Aorta (tissue), 5 donors: ENCODE measurements at places on chromosomes 6 and 20. TPM values are rescaled to one million over a fixed set of nuclear protein-coding genes. Genes with fewer than 3 reads are reported as not detected.

The ELOVL5 gene
- polyA plus RNA-seq = 22.8 TPM

The ADGB gene
- not detected for polyA plus RNA-seq

The CST4 gene
- not detected for polyA plus RNA-seq

The CRISP3 gene
- 0.05 TPM for polyA plus RNA-seq

The C20orf141 gene
- not detected for polyA plus RNA-seq

The ARFGEF3 gene
- 0.10 TPM for polyA plus RNA-seq

The SAPCD1 gene
- 3.2 TPM for polyA plus RNA-seq

The GLP1R gene
- polyA plus RNA-seq = not detected

The HDGFL1 gene
- not detected for polyA plus RNA-seq

The UBD gene
- polyA plus RNA-seq = 0.51 TPM

The SLCO4A1 gene
- 4.1 TPM for polyA plus RNA-seq

The FIG4 gene
- 11.1 TPM for polyA plus RNA-seq

The SOX18 gene
- 2.6 TPM for polyA plus RNA-seq

The RCAN2 gene
- polyA plus RNA-seq = 137 TPM

The VNN1 gene
- polyA plus RNA-seq = 21.8 TPM

The RAMACL gene
- polyA plus RNA-seq = 0.41 TPM

The WFDC5 gene
- polyA plus RNA-seq = not detected
